ENCODE measurements at places on chromosomes 16 and 17. TPM values are rescaled to one million over a fixed set of nuclear protein-coding genes. Genes with fewer than 3 reads are reported as not detected.

The DEXI gene
- total RNA-seq = 29.1 TPM

The MYO15A gene
- total RNA-seq = 0.46 TPM

The C16orf74 gene
- 38.7 TPM for total RNA-seq

The TMEM98 gene
- total RNA-seq = 83.6 TPM

Measured in endothelial cell of umbilical vein (primary cell).